ENCODE measurements at places on chromosomes 4 and X. TPM values are rescaled to one million over a fixed set of nuclear protein-coding genes. Genes with fewer than 3 reads are reported as not detected.

SLC4A4 gene
- 29.7 TPM for total RNA-seq

GRCh38 chr4:68148800-68149685 lies 19.4 kb upstream of the TMPRSS11F start:
- DNase-seq: no peak

MAGEA12 gene
- total RNA-seq: not detected

ABCD1 gene
- 3.8 TPM for total RNA-seq

DNA sequence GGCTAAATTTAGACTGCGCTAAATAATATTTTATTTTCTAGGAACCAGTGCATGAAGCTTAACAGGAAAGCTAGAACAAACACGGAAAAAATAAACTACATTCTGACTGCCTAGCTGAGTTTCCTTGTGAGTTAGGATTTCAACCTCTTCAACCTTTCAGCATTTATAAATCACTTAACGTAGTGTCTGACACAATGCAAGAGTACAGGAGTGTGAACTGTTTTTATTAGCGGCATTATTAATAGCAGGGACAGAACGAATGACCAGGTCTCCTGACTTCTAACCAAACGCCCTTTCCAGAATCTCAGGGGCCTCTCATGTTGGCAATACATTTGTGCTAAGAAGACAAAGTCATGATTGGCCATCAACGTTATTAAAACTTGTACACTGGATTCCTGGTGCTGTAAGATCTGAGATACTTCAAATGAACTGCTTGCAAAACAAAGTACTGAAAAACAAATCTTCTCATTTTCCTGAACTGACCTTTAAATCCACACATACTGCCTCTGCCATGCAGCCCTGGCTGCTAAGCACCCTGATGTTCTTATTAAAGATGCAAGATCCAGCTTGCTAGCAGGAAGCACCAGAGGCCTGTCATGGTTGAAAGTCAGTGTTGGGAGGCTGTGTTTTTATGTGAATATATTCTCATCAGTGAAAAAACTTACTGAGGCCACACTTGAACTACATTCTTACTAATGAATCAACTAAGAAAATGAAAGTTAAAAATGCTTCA lies 380.4 kb upstream of the CPEB2 start:
- no peak for DNase-seq

- no peak for DNase-seq
These were observed 51.9 kb downstream of the UBQLN2 start for GRCh38 chrX:56615282-56615681.

- no peak for DNase-seq
These were observed 110.8 kb upstream of the TEX13A start for GRCh38 chrX:105331244-105331643.

- DNase-seq: peak; percentile 1
These were observed 35.7 kb downstream of the ACE2 start for GRCh38 chrX:15564981-15565579.

GRCh38 chr4:180640193-180640592 lies 1603.0 kb upstream of the TENM3 start:
- no peak for DNase-seq

GRCh38 chr4:13656569-13657405 lies 29.3 kb upstream of the BOD1L1 start:
- DNase-seq: peak; percentile 53

GRCh38 chr4:48340276-48340964 lies 909 bp upstream of the SLAIN2 start:
- peak; percentile 4 for DNase-seq

GRCh38 chrX:77922787-77923186 lies 12.3 kb downstream of the ATP7A start:
- no peak for DNase-seq

GRCh38 chrX:47321823-47322371 lies 48.5 kb upstream of the ZNF157 start:
- no peak for DNase-seq

- DNase-seq: no peak
These were observed 51.9 kb upstream of the DCTD start for GRCh38 chr4:182968917-182969650.

SAGE1 gene
- not detected for total RNA-seq

REPS2 gene
- 16.2 TPM for total RNA-seq

DNA sequence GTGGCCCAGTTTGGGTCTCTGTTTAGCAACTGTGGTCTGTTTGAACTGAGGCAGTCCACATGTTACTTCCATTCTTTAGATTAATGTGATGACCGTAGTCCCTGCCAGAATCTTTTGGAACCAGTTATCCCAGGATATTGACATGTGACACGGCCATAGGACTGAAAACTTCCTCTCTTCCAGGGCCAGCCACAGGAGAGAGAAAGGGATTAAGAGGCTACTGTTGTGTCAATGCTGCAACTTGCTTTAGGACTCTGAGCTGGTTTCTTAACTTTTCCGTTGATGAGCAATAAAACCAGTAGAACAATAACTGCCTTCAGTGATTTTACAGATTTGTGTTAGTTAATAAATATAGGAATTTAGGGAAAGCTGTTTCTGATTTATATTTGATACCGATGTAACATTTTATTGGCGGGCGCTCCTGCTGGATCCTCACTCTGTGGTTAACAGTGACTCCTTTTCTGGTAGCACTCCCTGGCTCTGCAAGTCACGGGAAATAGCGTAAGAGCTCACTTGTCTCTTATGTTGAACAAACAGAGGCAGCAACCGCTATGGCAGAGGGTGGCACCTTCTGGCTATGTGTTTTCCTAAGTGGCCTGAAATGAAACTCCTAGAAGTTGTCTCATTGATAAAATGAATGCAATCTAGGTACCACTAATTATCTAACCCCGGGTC lies 2.5 kb downstream of the TENM3 start:
- no peak for DNase-seq

IL2 gene
- not detected for total RNA-seq

DNA sequence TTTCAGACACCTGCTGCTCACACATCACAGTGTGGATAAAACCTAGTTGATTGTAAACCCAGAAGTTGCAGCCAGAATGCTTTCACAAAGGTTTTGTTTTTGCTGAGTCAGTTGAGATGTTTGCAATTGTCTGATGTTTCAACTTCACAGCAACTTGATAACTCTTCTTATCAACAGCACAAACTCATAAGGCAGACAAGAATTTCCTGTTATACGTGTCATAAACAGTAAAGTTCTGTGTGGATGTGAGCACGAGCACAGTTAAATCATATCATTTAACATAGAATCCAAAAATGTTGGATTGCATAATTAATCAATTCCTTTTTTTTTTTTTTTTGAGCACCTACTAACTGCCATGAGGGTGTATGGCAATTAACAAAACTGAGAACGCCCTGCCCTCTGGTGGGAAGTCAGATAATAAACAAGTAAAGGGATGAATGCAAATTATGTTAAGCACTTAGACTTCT lies 512.2 kb downstream of the PDHA2 start:
- DNase-seq: no peak
